MG63 (cell line): ENCODE measurements at places on chromosomes 11 and 22.

- DNase-seq: peak; percentile 9
These were observed 857.2 kb upstream of the TENM4 start for GRCh38 chr11:80297858-80298632.

DNA sequence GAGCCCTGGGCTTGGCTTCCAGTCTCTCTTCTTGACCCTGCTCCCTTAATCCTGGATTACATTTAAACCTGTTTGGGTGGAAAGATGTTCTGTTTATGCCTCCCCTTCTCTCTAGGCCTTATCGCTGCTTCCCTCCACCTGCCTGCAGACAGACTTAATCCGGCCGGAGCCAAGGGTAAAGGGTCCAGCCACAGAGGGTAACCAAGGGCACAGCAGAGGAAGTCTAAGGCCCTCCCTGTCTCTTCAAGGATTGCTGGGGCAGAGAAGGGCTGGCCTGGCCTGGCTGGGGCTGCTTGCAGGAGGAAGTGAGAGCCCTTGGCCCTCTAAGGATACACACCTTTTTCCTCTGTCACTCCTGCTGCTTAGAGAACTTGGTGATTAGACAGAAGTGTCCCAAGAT is 2.1 kb downstream of the GAL3ST3 start:
- DNase-seq: no peak

DNA sequence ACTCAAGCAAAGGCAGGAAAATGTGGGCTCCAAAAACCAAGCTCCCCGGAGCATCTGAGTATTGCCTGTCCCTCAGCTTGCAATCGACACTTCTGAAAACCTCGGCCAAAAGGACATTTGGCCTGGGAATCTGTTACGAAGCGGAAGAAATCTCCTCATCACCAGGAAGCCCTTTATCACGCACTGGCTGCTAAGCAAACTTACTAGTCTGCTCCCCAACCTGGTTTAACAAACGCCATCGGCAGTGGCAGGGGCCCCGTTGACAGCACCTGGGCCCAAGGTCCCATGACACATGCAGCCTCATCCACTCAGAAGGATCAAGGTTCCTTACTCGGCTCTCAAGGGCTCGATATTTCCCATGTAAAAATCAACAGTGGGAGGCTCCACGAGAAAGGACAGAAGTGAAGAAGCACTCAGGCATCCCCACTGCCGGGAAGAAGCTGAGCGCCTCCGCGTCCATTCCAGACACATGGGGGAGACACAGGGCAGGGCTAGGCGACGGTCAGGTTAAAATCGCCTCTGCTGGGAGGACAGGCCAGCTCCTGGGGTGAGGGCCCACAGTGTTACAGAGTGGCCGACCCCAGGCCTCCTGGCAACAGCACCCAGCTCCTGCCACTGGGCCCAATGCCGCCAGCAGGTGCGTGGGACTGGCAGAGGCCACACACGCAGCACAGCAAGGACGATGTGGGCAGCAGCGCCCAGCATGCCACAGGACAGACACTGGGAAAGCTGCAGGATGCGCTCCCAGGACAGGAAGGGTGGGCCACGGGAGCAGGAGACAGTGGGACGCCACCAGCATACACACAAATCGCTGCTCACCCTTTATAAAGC is 27.1 kb downstream of the BRD1 start:
- DNase-seq: no peak

DNA sequence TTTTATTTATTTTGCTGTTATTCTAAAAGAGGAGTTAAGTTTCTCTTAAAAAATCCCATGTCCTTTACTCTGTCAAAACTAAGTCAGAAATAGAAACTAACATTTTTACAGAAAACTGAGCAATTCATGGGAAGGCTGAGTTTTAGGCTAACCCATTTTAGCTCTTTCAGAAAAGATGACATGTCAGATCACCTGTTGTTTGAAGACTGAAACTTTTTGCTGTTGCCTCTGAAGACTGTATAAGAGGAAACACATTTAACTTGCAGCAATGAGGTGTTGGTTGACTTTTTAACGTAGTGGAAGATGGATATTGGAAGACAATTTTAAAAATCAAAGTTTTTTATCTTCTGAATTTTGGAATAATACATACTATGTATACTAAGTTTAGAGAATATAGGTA is 115.4 kb downstream of the METTL15 start:
- DNase-seq: no peak
